Small intestine (tissue), 16 donors: ENCODE measurements at places on chromosomes 12 and 14.

DNA sequence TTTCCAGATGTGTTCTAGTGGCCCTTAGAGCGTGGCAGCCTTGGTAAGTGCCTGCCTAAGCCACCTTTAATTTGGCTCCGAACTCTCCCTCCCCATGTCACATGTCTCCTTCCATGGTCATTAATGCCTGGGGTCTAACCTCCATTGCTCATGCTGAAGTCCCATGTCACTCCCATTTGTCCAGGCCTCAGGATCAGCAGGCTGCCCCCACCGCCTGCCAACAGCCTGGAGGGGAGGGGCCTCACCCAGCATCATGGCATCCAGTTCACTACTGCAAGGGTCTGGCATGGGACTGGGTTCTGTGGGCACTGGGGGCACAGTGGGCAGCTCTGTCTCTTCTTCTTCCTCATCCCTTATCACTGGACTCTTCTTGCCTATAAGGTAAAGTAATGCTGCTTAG lies 4.4 kb downstream of the MMP19 start:
- no peak for DNase-seq

DNA sequence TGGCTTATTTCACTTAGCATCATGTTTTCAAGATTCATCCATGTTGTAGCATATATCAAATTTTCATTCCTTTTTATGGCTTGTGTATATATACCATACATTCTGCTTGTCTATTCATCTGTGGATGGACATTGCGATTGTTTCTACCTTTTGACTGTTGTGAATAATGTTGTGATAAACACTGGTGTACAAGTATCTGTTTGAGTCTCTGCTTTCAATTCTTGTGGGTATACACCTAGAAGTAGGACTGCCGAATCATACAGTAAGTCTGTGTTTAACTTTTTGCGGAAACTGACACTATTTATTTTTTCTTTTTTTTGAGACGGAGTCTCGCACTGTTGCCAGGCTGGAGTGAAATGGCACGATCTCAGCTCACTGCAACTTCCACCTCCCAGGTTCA lies 19.6 kb upstream of the RPS6KA5 start:
- no peak for DNase-seq

DNA sequence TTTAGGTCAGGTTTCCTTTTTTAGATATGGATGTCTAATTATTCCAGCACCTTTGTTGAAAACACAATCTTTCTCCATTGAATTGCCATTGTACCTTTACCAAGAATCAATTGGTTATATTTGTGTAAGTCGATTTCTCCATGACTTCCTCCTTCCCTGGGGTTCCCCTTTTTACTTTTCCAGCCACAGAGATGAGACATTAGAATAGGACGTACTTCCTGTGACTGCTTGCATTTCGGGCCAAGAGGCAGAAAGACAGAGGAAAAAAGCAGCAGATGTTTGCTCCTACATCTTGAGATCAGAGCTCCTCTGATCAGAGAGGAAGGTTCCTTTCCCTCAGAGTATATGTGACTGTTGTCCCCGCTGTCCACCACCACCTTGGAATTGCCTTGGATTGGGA lies 453.7 kb upstream of the RGS6 start:
- no peak for DNase-seq

DNA sequence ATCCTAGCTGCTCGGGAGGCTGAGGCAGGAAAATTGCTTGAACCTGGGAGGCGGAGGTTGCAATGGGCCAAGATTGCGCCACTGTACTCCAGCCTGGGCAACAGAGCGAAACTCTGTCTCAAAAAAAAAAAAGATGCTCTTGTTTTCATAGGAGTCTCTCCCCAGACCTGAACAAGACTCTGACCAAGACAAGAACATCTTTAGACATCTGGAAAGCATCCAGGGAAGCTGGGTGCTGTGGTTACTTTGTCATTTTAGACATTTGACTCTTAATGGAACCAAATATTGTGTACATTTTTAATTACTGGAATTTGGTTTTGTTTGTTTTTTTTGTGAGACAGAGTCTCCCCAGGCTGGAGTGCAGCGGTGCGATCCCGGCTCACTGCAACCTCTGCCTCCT lies 21.1 kb upstream of the ATF1 start:
- DNase-seq: no peak

GRCh38 chr12:40342010-40342409 lies 117.2 kb downstream of the LRRK2 start:
- no peak for DNase-seq

GRCh38 chr14:95068080-95068479 lies 89.2 kb downstream of the DICER1 start:
- DNase-seq: no peak

DNA sequence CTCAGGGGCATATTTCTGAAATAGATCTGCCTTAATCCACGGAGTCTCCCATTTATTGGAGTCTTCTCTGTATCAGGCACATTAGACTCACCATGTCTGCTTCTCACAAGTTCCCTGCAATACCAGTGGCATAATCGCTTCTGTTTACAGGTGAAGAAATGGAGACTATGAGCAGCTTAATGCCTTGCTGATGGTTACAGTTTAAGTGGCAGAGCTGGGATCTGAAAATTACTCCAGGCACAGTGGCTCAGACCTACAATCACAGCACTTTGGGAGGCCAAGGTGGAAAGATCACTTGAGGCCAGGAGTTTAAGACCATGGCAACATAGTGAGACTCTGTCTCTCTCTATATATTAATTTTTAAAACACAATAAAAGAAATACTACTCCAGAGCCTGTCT lies 7.3 kb upstream of the RIC8B start:
- no peak for DNase-seq

DNA sequence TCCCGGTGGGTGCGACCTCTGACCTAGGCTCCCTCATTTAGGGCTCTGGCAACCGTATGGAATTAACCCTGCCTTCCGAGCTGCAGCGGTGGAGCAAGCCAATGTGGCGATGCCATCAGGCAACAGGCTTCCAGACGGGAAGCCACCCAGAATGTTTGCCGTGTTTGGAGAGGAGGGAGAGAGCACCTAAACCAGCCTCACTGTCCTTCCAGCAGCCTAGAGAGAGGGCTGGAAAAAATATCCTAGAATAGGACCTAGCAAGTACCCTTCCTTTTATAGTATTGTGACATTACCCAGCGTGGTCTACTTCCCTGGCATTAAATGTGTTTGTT lies 287 bp upstream of the SLC2A13 start:
- DNase-seq: no peak

DNA sequence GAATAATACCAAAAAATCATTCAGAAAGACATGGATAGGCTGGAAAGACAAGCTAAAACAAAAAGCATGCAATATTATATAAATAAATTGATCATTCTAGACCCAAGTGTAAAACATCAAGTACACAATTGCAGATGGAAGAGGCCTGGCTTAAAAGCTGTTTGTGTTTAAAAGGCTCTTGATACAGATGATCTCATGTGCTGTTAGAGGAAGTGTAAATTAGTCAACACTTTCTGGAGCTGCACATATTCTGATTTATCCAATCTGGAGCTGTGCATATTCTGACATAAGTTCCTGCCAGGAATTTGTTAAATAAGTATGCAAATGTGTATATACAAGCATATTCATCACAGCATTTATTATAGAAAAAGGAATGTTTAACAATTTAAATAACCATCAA lies 273.1 kb downstream of the RPS29 start:
- no peak for DNase-seq

GRCh38 chr12:66552716-66553115 lies 126.2 kb downstream of the GRIP1 start:
- DNase-seq: no peak

GRCh38 chr12:108282160-108282559 lies 57.0 kb downstream of the CMKLR1 start:
- DNase-seq: no peak

DNA sequence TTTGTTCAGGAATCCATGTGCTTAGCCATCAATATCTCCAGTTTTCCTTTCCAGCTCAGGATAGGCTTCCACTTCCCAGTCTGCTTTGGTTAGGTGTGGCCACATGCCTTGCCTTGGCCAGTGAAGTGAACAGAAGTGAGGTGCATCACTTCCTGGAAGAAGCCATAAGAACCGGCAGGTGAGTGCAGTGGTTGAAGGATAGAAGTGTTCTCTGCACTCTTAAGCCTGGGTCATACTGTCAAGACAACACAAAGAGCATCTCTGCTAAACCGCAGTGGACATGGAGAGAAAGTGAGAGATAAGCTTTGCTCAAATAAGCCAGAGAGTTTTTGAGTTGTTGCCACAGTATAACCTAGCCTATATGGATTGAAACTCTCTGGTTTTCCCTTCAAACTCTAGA lies 11.4 kb downstream of the GNG2 start:
- DNase-seq: no peak

GRCh38 chr14:21974741-21975140 lies 301.1 kb upstream of the OR4E1 start:
- DNase-seq: no peak

DNA sequence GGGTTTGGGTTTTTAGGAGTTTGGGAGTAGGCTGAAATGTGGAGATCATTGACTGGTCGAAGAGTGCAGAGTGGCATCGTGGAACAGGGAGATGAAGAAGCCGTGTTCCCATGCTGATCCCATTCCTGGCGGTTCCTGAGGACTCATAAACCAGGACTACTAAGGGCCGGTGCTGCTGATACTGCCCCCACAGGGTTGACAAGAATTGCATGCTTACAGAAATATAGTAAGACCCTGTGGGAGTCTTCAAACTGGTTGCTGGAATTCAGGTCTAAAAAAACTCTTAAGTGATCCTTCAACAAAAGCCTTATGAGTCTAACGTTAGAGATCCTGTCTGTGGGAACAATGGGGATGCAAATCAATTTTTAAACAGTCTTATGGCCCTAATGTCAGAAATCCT lies 64.0 kb upstream of the ARHGAP5 start:
- no peak for DNase-seq

DNA sequence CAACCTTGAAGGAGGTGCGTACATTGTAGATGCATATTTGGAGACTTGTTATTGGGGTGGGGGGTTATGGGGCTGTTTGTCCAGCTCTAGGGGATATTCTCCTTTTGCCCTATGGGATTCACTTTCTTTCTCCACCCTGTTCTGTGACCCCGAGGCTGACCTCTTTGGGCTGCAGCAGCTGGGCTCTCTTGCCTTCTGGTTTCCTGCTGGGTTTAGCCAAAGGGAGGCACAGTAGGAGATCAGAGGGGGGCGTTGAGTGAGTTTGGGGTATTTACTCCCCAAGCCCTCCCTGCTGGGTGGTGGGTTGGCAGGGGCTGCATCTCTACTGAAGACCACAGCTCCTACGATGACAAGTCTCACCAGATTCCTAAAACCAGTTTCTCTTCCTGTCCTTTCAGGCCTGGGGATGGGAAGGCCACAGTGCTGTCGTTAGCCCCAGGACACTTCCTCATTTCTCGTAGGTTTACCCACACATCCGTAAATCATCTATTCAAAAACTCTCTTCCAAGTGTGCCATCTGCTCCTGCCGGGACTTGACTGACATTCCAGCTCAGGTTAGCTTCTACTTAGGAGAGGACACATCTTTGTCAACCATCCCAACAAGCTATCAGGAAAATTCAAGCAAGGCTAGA lies 127.1 kb downstream of the TMEM30B start:
- no peak for DNase-seq

GRCh38 chr12:87270919-87271318 lies 758.3 kb downstream of the C12orf50 start:
- DNase-seq: no peak
